ENCODE measurements at places on chromosomes 6 and 20.

DNA sequence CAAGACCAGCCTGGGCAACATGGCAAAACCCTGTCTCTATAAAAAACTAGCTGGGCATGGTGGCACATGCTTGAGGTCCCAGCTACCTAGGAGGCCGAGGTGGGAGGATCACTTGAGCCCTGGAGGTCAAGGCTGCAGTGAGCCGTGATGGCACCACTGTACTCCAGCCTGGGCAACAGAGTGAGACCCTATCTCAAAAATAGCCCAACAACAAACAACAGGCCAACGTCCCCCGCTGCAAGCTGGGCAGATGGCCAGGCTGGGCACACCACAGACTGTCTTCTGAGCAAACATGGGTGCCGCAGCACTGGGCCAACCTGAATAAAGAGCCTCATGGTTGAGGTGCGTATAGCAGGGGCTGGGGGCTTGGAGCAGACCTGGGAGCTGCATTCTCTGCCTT, 46.6 kb upstream of the SRF start:
- DNase-seq: no peak

DNA sequence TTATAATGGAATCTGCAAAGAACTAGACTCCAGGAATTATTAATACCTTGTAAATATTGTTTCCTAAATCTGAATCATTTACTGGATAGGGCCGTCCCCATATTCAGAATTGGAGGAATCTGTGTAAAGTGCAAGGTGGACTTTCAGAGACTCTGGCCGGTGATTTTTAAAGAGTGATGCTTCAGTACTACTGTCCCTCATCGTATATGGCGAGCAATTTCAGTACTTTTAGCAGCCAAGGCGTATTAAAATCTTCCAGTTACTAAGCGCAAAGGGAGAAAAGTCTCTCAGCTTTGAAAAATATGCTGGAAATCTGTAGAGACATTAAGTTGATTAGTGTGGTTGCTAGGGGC, 483 bp downstream of the SMIM26 start:
- no peak for DNase-seq

DNA sequence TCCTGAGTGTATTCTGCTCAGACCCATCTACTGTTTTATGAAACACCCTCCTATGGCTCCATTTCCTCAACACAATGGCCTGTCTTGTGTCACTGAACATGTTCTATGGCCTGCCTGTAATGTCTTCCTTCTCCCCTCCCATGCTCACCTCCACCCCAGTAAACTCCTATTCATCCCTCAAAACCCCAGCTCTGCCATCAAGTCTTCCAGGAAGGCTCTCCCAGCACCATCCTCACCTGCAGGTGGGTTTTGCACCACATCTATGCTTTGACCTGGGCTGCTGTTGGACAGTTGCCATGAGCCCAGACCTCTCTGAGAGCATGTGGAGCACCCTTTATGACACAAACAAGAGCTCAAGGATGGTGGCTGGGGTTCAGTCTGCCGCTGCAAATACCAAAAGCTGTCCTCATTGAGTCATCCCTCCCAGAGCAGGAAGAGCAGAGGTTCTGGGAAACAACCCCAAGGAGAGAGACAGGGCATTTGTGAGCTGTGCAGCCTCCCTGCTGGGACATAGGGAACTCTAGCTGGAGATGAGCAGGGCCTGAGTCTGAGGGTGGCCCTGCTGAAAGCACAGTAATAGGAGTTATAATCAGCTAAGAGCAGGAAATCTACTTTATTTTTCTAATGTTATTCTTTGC, 93.8 kb upstream of the CD93 start:
- no peak for DNase-seq

DNA sequence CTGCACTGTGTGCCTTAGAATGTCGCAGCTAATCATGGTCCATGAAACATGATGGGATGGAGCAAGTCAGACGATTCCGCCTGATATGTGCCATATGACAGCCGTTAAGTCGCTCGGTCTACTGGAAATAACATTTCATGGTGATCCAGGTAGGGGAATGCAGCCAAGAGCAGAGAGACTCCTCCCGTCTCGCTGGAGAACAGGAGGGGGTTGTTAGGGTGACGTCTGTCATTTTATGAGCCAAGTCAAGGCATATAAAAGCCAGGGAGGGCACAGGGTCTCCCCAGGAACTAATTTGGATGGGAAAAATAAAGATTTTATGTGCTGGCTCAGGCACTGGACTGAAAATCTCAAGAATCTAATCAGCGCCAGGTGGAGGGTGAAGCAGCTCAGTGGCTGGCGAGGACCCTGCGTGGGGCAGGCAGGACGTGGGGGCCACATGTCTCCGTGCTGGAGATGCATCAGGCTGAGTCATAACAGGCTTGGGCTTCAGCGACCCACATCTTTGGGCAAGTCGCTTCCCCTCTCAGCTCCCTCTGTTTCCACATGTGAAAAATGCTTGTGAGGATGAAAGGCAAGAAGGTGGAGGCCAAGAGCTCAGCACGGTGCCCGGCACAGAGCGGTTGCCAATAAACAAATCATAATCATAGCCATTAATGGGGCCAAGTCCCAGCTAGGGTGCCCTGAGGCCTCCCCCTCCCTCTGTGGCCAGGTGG, 234.6 kb downstream of the ANKRD60 start:
- DNase-seq: no peak

DNA sequence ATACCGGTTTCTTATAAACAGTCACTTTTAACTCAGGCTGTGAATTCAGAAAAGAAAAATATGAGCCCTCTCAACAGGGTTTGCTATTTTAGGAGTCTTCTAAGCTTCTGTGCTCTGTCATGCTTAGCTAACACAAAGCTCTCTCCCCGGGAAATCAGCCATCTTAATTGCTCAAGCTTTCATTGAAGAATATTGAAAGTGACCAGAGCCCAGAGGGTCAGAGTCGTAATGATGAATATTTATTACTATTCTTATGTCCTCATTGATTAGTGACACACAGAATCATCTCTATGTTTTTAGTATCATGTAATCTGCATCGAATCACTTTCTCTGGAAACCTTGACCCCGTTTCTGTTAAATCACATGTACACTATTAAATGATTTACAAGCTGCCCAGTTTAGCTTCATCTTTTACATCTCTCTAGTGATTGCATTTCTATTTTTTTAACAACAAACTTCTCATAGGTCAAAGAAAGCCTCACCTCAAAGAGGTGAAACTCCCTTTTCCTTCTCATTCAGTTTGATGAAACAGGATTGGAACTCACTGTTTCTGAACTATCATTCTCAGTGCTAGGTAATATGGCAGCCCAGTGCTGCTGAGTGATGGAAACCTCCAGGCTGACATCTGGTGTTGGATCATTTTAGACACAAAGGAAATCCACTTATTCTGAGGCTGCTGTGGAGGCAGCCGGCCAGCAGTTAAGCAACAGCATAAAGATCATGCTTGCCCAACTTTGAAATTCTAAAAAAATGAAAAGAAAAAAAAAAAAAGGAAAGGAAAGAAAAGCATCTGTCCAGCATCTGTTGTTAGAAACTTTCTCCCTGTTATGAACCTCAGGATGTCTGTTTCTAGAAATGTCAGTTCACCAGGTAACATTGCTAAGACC, 96.3 kb downstream of the RFPL4B start:
- DNase-seq: no peak

DNA sequence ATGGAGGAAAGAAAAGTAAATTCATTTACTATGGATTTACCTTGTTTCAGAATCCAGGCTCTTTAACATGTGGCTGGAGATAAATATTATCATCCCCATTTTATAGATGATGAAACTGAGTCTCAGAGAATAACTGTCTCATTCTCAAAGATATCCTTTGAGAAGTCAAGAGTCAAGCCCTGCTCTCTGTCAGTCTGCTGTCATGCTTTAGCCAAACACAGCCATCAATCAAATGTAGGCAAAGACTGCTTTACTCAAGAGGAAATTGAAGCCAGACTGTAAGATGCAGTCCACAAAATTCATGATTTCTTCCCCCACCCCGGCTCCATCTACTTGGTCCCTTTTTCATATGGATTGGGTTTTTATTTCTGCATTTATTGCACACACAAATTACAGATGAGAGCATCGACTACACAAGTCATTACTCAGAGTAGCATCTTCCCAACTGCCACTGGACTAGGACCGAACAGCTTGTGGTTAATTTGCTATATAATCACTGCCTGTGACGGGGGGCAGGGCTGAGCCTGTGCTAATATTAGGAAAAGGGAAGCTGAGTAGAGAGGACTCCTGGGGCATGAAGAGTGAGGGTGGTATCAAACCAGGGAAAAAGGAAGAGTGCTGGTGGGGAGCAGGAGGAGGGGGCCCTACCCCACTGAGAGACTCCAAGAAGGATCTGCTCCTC, 102.7 kb upstream of the TOP1 start:
- DNase-seq: no peak

DNA sequence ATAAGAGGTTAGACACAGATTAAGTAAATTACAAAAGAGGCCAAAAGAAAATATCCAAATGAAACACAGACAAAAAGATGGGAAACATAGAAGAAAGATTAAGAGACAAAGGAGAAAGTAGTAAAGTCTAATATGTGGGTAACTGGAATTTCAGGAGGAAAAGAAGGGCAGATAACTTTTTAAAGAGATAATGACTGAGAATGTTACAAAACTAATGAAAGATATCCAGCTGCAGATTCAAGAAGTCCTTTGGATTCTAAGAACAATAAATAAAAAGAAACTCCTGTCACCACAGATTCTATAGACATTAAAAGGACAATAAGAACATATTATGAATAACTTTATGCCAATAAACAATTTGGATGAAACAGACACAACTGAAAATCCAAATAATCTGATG, 90.1 kb downstream of the WASF1 start:
- DNase-seq: no peak

DNA sequence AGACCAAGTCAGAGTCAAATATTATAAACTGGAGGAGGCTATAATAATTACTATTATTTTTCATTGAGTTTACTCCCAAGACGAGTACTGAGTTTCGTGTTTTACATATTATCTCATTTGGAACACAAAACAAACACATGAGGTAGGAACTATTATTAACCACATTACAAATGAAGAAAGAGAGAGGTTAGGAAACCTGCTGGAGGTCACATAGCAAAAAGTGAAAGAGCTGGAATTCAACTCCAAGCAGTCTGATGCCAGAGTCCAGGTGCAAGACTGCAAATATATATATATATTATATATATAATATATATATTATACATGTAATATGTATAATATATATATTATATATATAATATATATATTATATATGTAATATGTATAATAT, 7.3 kb downstream of the RNF24 start:
- DNase-seq: no peak

DNA sequence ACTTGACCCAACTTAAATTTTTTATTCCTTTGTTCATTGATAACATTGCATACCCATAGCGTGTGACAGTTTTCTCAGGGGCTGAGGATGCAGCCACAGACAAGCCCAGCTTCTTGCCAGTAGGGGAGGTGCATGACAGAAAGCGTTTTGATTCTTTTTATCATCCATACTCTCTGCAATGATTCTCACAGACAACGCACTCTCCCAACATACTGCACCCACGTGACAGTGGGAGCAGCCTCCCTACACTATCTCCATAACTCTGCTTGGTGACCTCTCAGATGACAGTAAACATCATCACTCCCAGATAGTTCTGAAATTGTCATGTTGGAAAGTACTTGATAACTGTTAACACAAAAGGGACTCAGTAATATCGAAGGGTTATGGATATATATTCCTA, 481.2 kb upstream of the AGPAT4 start:
- DNase-seq: no peak

GRCh38 chr20:57294550-57294949, 28.1 kb upstream of the BMP7 start:
- DNase-seq: no peak

DNA sequence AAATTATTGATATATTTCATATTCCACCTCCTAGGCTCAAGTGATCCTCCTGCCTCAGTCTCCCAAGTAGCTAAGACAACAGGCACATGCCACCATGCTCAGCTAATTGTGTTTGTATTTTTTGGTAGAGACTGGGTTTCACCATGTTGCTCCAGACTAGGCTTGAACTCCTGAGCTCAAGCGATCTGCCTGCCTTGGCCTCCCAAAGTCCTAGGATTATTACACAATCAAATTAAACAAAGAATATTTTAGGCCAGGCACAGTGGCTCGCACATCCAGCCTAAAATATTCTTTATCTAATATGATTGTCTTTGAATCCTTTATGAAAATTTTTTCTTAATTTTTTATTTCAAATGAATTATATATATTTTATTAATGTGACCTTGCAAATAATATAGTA, 17.8 kb downstream of the ME1 start:
- no peak for DNase-seq

DNA sequence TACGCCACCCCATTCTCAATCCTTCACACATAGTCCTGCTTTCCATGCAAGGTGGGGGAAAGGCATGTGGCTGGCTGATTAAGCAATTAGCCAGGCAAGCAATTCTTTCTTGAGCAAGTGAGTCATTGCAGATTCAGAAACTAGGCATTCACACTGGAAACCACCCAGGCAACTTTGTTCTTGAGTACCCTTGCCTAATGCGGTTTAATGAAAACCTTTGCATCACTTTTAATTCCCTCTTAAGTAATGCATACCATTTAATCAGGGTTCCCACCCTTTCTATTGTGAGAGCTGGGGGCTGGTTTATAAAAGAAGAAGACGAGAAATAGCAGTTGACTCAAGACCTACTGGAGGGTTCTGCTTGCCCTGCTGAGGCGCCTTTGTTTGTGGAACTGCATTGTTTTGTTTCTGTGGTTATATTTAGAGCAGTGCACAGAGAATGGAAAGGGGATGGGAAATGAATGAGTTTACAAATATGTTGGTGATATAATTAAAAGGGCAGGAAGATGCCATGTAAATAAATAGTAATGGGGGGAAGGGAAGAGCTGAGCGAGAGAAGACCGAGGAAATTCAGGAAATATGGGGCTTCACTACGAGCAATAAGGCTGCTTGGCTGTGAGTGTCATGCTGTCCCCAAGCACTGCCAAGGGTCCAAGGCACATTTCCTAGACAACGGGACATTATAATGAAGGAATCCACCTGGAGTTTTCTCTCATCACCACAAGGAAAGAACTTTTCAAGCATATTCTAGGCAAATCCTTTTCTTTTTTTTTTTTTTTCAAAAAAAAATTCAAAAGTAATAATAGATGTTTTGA, 48.8 kb upstream of the TSHZ2 start:
- no peak for DNase-seq

DNA sequence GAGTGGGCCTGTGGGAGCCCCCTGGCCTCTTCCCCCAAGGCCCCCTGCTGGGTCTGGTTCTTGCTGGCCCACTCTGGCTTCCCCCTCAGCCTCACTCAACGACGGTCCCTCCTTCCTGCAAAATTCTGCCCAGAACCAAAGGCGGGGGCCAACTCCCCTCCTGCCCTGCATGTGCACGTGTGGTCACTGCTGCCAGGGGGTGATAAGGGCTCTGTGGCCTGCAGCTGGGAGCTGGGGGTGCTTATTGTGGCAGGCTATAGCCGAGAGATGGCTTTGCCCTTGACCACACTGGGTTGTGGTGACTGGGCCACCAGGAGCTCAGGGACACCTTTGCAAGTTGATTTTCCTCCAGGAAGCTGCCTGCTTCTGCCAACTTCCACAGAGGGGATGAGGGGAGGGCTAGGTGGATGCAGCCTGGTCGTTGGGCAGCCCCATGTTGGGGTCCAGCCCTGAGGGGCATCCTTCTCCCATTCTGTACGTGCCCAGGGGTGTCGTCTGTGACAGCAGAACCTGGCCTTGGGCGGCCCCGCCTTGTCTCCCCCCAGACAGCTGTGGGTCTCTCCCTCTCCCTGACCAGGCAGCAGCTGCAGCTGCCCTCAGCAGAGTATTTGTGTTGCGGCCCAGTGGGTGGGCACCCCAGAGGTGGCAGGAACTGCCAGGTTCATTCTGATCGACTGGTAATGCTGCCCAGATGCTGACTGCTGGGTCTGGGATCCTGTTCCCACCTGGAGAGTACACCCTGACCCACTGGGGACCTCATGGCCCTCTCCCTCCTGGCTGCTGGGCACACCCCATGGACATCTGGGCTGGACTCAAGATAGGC, 5.6 kb downstream of the TCEA2 start:
- no peak for DNase-seq

GRCh38 chr20:56414842-56415765, 3.0 kb downstream of the CASS4 start:
- no peak for DNase-seq
